Lower leg skin (tissue), 4 donors: ENCODE measurements at places on chromosomes 12 and 14. TPM values are rescaled to one million over a fixed set of nuclear protein-coding genes. Genes with fewer than 3 reads are reported as not detected.

The GPR68 gene
- 1.3 TPM for total RNA-seq

The TPH2 gene
- not detected for total RNA-seq

The TSPAN9 gene
- total RNA-seq, result 38.6 TPM

The KRT74 gene
- total RNA-seq, result 14.6 TPM

The SRRM4 gene
- not detected for total RNA-seq

The COL2A1 gene
- 0.07 TPM for total RNA-seq

The LRRIQ1 gene
- not detected for total RNA-seq

The DENND5B gene
- 6.4 TPM for total RNA-seq

The AGAP2 gene
- total RNA-seq, result 1.4 TPM

GRCh38 chr12:113253532-113254285 is 32.4 kb downstream of the TPCN1 start:
- DNase-seq, result no peak

DNA sequence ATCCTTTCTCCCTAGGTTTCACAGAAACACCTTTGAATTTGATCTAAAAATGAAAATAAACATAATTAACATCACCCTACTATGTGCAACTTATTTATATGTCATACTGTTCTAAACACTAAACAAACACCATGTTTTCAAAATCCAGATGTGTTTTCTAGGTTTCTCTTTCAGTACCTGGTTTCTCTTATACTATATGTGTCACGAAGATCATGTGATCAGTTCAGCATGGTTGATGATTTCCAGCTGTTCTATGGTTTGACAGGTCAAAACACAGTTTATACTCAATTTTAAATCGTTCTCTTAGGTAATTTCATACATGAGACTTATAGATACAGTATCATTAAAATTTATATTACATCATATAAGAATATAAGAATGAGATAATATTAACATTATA is 373.1 kb downstream of the SOX5 start:
- no peak for DNase-seq

DNA sequence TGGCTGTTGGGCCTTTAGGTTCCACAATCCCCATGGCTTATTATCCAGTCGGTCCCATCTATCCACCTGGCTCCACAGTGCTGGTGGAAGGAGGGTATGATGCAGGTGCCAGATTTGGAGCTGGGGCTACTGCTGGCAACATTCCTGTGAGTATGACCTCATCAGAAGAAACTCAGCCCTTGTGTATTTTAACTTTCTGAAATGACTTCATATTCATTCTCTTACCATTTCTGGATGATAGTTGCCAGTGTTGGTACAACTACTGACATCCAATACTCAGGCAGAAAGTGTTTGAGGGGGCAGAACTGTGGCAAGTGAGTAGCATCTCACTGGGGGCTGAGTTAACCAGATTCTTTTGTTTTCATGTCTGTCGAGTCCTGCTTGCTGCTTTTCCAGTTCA is 2.3 kb downstream of the DAZAP2 start:
- DNase-seq, result no peak

DNA sequence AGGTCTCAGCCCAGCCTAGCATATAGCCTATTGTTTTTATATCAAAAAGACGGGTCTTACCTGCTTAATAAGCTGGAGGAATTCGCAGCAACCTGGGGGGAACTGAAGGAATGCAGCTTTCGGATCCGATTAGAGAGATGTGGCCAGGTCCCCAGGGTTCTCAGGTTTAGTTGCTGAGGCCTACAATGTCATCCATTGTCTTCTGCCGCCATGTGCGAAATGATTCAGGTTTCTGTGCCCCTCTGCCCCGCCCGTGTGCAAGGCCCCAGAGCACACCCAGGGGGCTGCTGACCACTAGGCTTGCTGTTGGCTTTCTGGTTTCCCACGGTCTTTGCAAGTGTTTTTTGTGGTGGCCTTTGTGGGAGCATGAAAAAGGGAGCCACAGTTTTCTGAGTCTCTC is 154.5 kb upstream of the TBX3 start:
- DNase-seq, result no peak

DNA sequence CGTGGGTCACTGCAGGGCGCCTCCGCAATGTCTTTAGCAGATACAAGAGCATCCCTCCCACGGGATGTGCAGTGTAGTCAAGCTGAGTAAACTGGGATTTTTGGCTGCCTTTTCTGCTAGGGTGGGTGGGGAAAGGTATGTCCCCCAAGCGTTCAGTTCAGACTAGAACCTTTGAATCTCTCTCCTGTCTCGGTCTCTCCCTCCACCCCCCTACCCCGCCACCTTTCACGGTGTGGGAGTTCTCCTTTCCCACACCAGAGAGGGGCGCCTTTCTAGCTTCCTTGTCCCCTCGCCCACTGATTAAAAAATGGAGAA is 525 bp upstream of the FAR2 start:
- no peak for DNase-seq

DNA sequence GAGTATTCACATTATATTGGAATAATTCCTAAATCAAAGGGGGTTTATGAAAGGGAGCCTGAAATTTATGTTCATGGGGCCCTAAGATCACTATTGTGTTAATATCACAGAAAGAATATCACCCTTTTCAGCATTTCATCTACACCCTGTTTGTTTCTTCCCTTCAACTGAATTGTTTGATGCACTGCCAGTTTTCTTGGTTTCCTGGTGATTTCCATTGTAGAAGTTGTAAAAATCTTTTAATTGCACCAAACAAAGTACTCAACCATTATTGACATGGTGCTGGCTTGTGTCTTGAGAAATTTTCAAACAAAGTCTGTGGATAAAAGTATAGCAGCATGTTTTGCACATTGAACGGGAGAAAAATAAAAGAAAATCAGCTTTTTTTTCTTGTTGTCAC is 154.8 kb upstream of the PRKD1 start:
- DNase-seq, result no peak

GRCh38 chr12:26659930-26660329 is 173.1 kb downstream of the ITPR2 start:
- DNase-seq, result no peak

GRCh38 chr14:90397425-90398314 is 841 bp downstream of the CALM1 start:
- peak; percentile 31 for DNase-seq

DNA sequence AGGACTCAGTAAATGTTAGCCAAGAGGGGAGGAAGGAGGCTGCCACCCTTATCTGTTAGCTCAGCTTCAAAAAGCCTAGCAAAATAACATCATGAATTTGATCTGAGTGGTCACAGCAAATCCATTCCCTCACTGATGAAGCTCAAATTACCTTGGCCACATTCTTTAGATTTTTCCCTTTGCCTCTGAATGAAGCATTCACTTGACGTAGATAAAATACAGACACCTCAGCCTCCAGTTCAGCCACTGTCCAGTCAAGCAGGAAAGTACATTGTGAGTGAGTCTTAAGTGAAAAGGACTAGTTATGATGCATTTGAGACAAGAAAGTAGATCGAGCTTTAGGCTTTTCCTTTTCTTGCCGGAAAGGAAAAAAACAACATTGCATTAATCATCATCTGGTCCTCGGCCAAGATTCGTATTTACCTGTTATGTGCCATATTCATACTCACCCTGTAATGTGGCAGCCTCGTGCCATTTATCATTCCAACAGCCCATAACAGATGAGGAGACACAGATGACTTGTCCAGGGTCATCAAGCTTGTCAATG is 146.5 kb downstream of the ETV6 start:
- no peak for DNase-seq

- DNase-seq, result no peak
Observed at GRCh38 chr14:77979666-77980351, 179.9 kb downstream of the ADCK1 start.

DNA sequence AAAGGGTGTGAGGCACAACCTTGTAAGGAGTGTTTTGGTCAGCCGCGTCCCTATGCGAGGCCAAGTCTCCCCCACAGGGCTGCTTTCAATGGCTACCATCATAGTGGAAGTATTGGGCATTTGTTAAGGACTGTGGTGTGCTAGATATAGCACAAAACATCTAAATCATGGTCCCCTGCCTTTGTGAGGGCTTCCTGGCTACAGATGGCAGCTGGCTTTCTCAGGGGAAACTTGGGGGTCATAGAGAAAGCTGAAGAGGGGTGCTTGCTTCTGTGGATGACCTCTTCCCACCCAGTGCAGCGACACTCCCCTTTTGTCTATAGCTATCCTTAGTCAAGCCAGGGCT is 315.8 kb downstream of the ZFP36L1 start:
- no peak for DNase-seq

- no peak for DNase-seq
Observed at GRCh38 chr14:21093018-21093417, 5.4 kb downstream of the ZNF219 start.

DNA sequence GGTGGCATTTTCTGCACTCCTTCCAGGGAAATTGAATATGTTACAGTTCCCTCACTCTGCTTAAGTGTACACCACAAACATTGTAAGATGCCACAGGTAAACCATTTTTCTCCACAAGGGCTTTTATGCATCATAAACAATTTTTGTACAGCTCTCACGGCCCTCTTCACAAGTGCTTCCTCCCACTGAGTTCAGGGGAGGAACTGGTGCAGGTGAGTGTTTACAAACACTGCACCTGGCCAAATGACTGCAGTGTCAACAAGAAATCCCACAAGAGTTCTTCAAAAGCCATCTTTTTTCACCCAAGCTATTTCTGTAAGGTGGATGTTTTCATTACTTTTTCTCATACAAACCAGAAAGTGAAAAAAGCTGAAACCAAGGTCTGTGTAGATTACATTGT is 973.2 kb downstream of the AACS start:
- no peak for DNase-seq

DNA sequence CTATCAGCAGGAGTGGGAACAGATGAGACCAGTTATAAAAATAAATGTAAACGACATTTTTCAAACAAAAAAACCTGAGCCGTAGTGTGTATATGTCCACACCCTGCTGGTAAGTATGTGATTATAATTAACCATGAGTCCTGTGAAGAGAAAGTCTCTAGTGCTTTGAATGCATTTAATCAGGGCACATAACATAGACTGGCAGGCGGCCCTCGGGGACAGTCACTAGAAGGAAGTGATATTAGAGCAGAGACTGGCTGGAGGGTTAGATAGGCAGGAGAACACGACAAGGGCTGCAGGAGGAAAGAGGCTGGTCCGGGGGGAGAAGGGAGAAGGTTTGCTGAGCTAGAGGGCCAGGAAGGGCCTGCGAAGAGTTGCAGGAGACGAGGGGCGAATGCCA is 23.8 kb upstream of the ELK3 start:
- no peak for DNase-seq

- DNase-seq, result no peak
Observed at GRCh38 chr12:848882-849527, 96.6 kb downstream of the WNK1 start.

- no peak for DNase-seq
Observed at GRCh38 chr12:67920413-67920812, 68.8 kb upstream of the IFNG-AS1 start.

GRCh38 chr14:27243365-27243764 is 645.5 kb upstream of the NOVA1 start:
- no peak for DNase-seq

- DNase-seq, result no peak
Observed at GRCh38 chr12:74426091-74426490, 111.5 kb upstream of the ATXN7L3B start.

- peak; percentile 62 for DNase-seq
Observed at GRCh38 chr14:93720981-93721483, 67.3 kb downstream of the PRIMA1 start.

- no peak for DNase-seq
Observed at GRCh38 chr14:103534576-103535061, 5.6 kb downstream of the TRMT61A start.

DNA sequence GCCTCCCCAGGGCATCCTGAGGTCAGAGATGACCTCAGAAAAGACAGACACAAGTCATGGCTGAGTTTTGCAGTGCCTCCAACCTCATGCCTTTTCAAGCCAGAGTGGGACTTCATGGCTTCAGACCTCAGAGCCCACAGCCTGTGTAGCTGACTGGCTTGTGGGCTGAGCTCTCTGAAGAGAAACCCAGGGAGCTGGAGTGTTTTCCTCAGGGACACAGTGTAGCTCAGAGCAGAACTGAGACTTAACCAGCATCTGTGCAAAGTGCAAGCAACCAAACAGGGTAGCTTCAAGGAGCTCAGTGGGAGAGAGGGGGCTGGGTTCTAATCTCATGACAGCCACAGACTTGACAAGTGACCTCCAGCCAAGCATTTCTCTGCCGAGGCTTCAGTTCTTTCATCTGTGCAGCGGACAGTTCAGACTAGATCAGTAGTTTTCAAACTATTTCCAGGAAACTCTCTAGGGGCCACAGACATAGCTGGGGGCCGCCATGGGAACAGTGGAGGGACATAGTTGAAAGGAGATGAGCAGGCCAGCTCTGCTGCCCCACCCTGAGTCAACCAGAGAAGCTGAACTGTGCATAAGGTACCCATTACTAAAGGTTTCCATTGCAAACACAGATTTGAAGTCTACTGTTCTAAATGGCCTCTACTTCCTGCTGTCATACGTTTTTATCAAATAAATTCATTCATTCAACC is 80.0 kb downstream of the LGMN start:
- DNase-seq, result no peak

- no peak for DNase-seq
Observed at GRCh38 chr14:50834802-50835276, 3.9 kb upstream of the NIN start.

GRCh38 chr12:105104762-105105161 is 2.8 kb upstream of the WASHC4 start:
- DNase-seq, result no peak

DNA sequence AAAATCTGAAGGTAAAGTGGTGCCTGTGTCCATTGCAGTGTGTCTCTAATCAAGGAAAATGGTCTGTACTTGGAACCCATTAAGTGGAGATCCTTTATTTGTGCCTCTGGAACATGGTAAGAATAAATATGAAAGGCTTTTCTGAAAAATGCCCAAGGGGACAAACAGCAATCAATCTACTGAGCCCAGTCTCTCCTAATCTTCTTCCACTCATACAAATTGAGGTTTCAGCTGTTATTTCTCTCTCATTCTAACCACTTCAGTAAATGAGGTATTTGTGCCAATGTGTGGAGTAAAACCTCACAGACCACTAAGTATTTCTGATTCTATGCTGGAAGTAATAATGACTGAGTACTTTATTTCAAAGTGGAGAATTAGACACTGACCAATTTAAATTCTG is 82.3 kb upstream of the ST8SIA1 start:
- no peak for DNase-seq

GRCh38 chr12:13563743-13564125 is 367.2 kb downstream of the EMP1 start:
- DNase-seq, result no peak
